ENCODE measurements at places on chromosomes 16 and 17. TPM values are rescaled to one million over a fixed set of nuclear protein-coding genes. Genes with fewer than 3 reads are reported as not detected.

The SPPL2C gene
- 58.9 TPM for polyA plus RNA-seq

The SLFN12L gene
- polyA plus RNA-seq: 0.69 TPM

The FZD2 gene
- 6.1 TPM for polyA plus RNA-seq

The NLRC3 gene
- 0.76 TPM for polyA plus RNA-seq

The ABCA6 gene
- 3.1 TPM for polyA plus RNA-seq

The CSH2 gene
- polyA plus RNA-seq: not detected

The AANAT gene
- polyA plus RNA-seq: 4.4 TPM

The SLC47A2 gene
- 1.1 TPM for polyA plus RNA-seq

The RGS9 gene
- 4.6 TPM for polyA plus RNA-seq

The PPM1E gene
- polyA plus RNA-seq: 16.7 TPM

The ABCC11 gene
- polyA plus RNA-seq: 24.1 TPM

The APOH gene
- 1.2 TPM for polyA plus RNA-seq

The ZNF385C gene
- polyA plus RNA-seq: 21.4 TPM

The CHTF18 gene
- 32.5 TPM for polyA plus RNA-seq

The HSD11B2 gene
- polyA plus RNA-seq: 11.5 TPM

The KRTAP9-4 gene
- not detected for polyA plus RNA-seq

The SPIRE2 gene
- 11.5 TPM for polyA plus RNA-seq

The GPRC5C gene
- polyA plus RNA-seq: 14.1 TPM

The TBC1D3H gene
- polyA plus RNA-seq: not detected

The DYNC1LI2 gene
- polyA plus RNA-seq: 89.0 TPM

The TNFRSF13B gene
- polyA plus RNA-seq: 0.59 TPM

The DNAAF1 gene
- 161 TPM for polyA plus RNA-seq

The EMP2 gene
- polyA plus RNA-seq: 18.4 TPM

The TANGO6 gene
- 23.1 TPM for polyA plus RNA-seq

The ARL5C gene
- polyA plus RNA-seq: not detected

The ZG16 gene
- not detected for polyA plus RNA-seq

The ABCA5 gene
- 22.6 TPM for polyA plus RNA-seq

The RNF222 gene
- not detected for polyA plus RNA-seq

The FOXN1 gene
- polyA plus RNA-seq: 0.69 TPM

The TBKBP1 gene
- polyA plus RNA-seq: 21.9 TPM

The VAMP2 gene
- 116 TPM for polyA plus RNA-seq

The ATP1B2 gene
- 10.1 TPM for polyA plus RNA-seq

The PIGS gene
- polyA plus RNA-seq: 57.7 TPM

The ASPA gene
- 16.1 TPM for polyA plus RNA-seq

The MMD gene
- 38.3 TPM for polyA plus RNA-seq

The IFI35 gene
- polyA plus RNA-seq: 15.0 TPM

The CLDN9 gene
- polyA plus RNA-seq: 0.34 TPM

The KRT12 gene
- 0.26 TPM for polyA plus RNA-seq

The SLC9A5 gene
- polyA plus RNA-seq: 4.8 TPM

The USP32 gene
- polyA plus RNA-seq: 279 TPM

The NOS2 gene
- 0.53 TPM for polyA plus RNA-seq

The HASPIN gene
- polyA plus RNA-seq: 20.5 TPM

The ACSM2A gene
- polyA plus RNA-seq: 0.28 TPM

The ADAD2 gene
- polyA plus RNA-seq: 174 TPM

All from testis (tissue), 5 donors.